ENCODE measurements at places on chromosomes 16 and 17. TPM values are rescaled to one million over a fixed set of nuclear protein-coding genes. Genes with fewer than 3 reads are reported as not detected.

TEX14 gene
- total RNA-seq: 0.22 TPM

ZNF205 gene
- total RNA-seq: 13.8 TPM

WNT9B gene
- not detected for total RNA-seq

ABCA10 gene
- 0.07 TPM for total RNA-seq

TBC1D26 gene
- total RNA-seq: not detected

KRTAP4-1 gene
- 0.38 TPM for total RNA-seq

PRR35 gene
- 0.12 TPM for total RNA-seq

CEMP1 gene
- not detected for total RNA-seq

TSNAXIP1 gene
- total RNA-seq: 0.64 TPM

ITGAD gene
- 0.16 TPM for total RNA-seq

MT1M gene
- total RNA-seq: not detected

KRT32 gene
- total RNA-seq: 0.07 TPM

KRTAP16-1 gene
- total RNA-seq: not detected

ENPP7 gene
- total RNA-seq: not detected

BRICD5 gene
- total RNA-seq: 2.6 TPM
